ENCODE measurements at places on chromosomes 12 and 14.

DNA sequence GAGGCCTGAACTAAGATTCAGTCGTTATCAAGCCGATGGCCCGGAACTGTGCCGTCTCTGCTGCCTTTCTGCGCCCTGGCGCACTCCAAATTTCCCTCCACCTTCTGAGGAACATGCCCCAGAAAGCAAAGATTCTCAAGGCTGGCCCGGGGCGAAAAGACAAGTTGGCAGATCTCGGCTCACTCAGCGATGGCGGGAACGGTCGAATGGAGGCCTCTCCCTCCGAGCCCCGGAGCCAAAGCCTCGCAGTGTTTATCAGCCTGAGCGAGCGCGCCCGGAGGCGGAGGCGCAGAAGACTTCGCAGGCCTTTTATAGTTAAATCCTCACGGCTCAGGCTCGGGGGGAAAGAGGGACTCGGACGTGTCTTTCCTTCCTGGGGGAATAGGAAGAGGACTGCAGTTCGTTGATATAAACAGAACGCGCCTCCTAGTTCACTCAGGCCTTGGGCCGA is 5.6 kb downstream of the TBX5 start:
- no peak for DNase-seq

DNA sequence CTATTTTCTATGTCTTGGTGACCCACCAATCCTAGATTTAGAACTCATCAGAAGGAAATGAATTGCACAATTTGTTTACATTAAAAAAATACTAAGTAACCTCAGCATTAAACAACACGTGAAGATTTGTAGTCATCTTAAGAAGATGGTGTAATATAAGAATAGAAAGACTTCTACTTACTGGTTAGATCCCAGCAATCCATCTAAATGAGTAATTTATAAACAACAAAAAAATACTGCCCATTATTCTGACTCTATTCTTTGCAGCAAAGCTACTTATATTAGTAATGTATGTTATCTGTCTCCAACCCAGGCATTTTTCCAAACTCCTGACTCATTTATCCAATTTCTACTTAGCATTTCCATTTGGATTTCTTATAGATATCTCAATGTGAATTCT is 67.8 kb downstream of the CD163L1 start:
- no peak for DNase-seq

- no peak for DNase-seq
These were observed 59.9 kb downstream of the DDHD1 start for GRCh38 chr14:53093206-53093605.

GRCh38 chr14:23060536-23061260 is 3.4 kb upstream of the CDH24 start:
- DNase-seq = no peak

GRCh38 chr14:67472726-67473125 is 15.8 kb downstream of the TMEM229B start:
- DNase-seq = no peak

GRCh38 chr14:94129758-94130414 is 482 bp upstream of the IFI27L2 start:
- DNase-seq = no peak

- DNase-seq = no peak
These were observed 62.7 kb downstream of the RASSF3 start for GRCh38 chr12:64672925-64673409.

- DNase-seq = no peak
These were observed 223.2 kb upstream of the FAR2 start for GRCh38 chr12:28925719-28926376.

- DNase-seq = no peak
These were observed 37.9 kb downstream of the PITPNM2 start for GRCh38 chr12:123113026-123113425.

DNA sequence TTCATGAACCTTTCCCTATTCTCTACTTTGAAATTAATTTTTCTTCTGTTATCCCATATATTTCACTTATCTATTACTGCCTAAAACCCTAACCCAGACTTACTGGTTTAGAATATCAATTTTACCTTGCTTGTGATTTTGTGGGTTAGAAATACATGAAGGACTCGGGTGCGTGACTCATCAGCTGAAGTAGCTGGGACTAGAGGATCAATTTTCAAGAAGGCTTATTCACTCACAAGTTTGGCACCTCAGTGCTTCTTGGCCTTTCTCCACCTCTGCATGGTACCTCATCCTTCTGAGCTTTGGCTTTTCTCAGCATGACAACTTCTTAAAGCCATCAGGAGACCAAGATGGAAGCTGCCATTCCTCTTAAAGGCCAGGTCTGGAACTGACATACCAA is 57.8 kb downstream of the TMEM117 start:
- no peak for DNase-seq

GRCh38 chr14:31038521-31039166 is 12.5 kb upstream of the STRN3 start:
- DNase-seq = no peak

DNA sequence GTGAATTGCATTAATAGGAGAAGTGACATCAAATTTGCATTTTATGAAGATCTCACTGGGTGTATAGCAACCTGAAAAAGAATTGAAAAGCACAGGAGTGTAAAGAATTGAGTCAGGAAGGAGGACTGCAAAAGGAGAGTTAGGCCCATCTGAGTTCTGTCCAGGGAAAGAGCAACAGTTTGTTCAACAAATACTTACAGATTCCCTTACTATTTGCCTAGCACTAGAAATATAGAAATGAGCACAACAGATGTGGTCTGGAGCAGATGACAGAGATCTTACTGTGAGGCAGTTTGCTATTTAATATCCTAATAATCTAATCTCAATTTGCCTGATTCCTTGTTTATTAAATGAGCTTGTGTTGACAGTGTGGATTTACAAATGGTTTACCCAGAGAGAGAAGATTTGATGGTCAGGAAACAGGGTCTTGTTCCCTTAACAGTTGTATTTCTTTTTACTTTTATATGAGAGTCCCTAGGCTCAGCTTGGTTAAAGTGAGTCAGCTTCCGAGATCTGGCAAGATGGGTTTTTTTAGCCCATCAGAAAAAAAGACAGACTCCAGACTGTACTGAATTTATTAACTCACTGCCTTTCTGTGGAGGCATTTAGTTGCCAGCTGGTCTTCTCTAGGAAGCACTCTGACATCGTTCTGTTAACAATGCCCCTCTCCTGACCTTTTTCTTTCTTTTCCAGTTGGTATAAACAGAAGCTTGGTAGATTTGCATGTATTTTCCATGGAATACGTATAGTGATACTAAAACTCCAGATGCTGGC is 229.7 kb downstream of the TTC6 start:
- no peak for DNase-seq

GRCh38 chr12:52637299-52637698 is 14.7 kb downstream of the KRT2 start:
- no peak for DNase-seq
